K562 (cell line): ENCODE measurements at places on chromosomes 2 and 18. TPM values are rescaled to one million over a fixed set of nuclear protein-coding genes. Genes with fewer than 3 reads are reported as not detected.

DNA sequence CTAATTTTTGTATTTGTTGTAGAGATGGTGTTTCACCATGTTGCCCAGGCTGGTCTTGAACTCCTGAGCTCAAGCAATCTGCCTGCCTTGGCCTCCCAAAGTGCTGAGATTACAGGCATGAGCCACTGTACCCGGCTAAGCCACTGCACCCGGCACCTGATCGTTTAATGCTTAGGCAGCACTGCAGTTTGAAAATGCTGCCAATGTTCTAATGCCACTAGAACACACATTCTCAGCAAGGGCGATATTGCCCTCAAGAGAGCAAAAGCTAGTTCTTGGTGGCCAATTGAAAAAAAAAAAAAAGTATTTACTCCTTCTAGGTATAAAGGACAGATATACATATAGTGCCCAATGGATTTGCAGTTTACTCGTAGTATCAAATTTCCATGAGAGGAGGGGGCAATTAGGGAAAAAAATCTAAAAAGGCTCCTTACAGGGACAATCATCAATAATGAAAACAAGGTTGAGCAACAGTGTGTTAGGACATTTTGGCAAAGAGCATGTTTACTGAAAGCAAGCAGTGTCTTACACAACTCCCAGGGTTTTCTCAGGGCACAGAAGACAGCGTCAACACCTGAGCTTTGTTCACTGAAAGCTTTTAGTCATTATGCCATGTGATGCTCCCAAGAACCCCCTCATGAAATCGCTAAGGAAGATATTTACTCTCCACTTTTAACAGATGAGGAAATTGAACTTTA, 199.9 kb upstream of the PKDCC start:
- no peak for DNase-seq

BOLL gene
- 0.11 and 0.13 TPM in 2 replicates for total RNA-seq

ALKAL2 gene
- total RNA-seq = not detected in 2 replicates

RBKS gene
- total RNA-seq = 0.07 and 0.18 TPM in 2 replicates

ITPRIPL1 gene
- 8.9 and 9.0 TPM in 2 replicates for total RNA-seq
